ENCODE measurements at places on chromosomes 3 and 15.

- DNase-seq = no peak
Observed at GRCh38 chr3:93989241-93989640, 9.3 kb downstream of the ARL13B start.

DNA sequence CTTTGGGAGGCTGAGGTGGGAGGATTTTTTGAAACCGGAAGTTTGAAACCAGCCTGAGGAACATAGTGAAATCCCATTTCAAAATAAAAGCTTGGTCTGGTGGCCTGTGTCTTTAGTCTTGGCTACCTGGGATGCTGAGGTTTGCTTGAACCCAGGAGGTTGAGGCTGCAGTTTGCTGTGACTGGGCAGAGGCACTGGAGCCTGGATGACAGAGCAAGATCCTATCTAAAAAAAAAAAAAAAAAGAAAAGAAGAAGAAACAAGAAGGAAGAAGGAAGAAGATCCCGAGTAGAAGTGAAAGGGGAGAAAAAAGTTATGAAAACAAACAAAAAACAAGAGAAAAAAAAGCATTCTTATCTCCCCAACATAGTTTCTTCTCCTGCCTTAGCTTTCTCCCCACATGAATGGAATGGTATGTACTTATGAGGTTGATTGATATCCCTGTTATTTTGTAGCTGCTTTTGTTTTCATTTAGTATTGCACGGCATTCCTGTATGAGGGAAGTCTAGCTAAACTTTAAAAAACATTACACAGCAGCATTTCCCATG, 42.4 kb downstream of the TMEM40 start:
- DNase-seq = no peak

- no peak for DNase-seq
Observed at GRCh38 chr3:129023909-129024308, 22.8 kb downstream of the EFCC1 start.

- DNase-seq = no peak
Observed at GRCh38 chr3:109081746-109082510, 36.0 kb downstream of the MORC1 start.

DNA sequence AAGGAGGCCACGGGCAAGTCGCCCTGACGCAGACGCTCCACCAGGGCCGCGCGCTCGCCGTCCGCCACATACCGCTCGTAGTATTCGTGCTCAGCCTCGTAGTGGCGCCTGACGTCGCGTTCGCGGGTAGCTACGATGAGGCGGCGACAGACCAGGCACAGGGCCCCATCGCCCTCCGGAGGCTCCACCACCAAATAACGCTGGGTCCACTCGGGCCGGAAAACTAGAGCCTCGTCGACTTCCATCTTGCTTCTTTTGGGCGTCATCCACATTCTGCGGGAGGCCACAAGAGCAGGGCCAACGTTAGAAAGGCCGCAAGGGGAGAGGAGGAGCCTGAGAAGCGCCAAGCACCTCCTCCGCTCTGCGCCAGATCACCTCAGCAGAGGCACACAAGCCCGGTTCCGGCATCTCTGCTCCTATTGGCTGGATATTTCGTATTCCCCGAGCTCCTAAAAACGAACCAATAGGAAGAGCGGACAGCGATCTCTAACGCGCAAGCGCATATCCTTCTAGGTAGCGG, at the start of gene EPM2AIP1:
TSS of gene EPM2AIP1 (minus strand) at position 326 of the 520 bp plus-strand sequence. CDS start at position 272, 54 bp downstream.
- DNase-seq = no peak

GRCh38 chr3:62027241-62027640, 346.1 kb downstream of the FEZF2 start:
- DNase-seq = no peak

DNA sequence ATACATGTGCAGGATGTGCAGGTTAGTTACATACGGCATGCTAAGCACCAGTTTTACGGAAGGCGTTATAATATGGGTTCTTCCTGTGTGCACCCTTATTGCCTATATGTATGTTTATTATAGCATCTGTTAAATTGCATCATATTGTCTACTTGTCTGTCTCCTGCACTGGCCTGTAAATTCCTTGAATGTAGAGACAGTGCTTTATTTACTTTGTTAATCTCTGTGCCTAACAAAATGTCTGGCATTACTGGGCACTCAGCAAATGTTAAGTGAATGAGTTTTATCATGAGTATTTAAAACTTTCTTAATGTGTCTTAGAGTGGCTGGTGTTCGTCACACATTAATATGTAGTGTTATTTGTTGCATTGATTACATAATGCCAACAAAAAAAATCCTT, 23.8 kb downstream of the MGA start:
- no peak for DNase-seq

GRCh38 chr3:175940881-175941280, 1081.7 kb downstream of the NAALADL2 start:
- DNase-seq = no peak

- DNase-seq = no peak
Observed at GRCh38 chr3:18061737-18062656, 319.6 kb upstream of the TBC1D5 start.

DNA sequence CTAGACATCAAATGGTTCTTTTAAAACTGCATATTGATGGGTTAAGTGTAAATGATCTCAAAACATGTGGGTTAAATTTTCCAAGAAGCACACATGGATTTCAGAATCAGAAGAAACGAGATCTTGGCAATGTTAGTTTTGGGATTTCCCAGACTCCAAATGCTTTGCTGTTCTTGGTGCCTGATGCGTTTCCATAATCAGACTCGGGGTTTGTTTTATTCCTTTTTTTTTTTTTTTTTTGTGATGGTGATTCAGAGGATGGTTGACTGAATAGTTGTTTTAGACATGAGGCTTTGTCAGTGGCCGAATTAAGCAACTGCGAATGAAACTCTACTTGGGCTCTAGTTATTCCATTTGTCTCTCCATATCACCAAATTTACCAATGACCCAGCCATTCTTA, 52.2 kb upstream of the FAM98B start:
- DNase-seq = no peak

- DNase-seq = no peak
Observed at GRCh38 chr15:80870366-80870765, 91.2 kb downstream of the CEMIP start.

- no peak for DNase-seq
Observed at GRCh38 chr3:159875116-159875515, 113.5 kb upstream of the IL12A start.

GRCh38 chr3:14439501-14440167, 37.2 kb downstream of the SLC6A6 start:
- no peak for DNase-seq

DNA sequence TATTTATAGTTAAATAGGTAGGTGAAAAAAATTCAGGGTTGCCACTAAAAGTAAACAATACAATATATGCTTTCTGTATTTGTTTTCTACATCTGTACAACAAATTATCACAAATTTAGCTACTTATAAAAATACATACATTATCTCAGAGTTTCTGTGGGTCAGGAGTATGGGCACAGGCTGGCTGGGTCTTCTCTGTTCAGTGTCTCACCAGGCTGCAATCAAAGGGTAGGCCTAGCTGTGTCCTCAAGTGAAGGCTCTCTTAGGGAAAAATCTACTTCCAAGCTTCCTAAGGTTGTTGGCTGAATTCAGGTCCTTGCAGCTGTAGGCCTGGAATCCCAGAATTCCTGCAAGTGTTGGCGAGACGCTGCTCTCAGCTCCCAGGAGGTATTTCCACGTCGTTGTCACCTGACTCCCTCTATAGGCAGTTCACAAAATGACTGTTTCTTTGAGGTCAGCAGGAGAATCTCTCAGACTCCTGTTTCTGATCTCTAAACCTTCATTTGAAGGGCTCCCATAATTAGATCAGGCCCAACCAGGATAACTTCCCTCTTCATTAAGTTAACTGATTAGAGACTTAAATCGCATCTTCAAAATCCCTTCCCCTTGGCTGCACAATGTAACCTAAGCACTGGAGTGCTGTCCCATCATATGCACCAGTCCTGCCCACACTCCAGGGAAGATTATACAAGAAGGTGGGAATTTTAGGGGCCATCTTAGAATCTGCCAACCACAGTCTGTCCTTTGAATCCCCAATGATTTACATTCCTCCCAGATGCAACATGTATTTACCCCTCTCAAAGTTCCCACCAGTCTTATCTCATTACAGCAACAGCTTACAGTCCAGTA, 296.6 kb downstream of the SUCLG2 start:
- DNase-seq = no peak

- DNase-seq = no peak
Observed at GRCh38 chr3:38658841-38659240, 9.4 kb upstream of the SCN5A start.

DNA sequence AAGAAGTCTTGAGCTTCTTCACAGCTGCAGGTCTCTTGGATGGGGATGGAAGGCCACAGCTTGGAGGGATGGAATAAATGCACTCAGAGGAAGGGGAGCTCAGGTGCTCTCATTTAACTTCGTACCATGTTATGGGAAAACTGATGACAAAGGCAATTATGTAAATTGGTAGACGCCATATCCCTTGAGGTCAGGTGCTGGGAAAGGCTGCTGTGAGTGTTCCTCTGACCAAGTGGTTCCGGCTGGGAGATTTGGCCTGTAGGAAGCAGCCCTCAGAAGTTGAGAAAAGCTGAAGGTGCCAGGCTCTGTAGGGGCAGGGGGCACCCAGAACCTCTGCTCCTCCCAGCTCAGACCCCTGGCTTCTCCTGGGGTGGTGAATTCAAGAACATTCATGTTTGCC, 47.1 kb downstream of the FAH start:
- no peak for DNase-seq

DNA sequence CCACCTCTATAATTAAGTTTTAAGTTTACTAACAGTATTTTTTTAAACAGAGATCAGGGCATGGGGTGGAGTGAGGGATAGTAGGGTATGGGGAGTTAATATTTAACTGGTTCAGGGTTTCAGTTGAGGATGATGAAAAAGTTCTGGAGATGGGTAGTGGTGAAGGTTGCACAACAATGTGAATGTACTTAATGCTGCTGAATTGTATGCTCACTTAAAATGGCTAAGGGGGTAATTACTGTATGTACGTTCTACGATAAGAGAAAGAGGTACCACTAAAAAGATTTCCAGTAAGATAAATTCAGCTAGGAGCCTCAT, 101.4 kb downstream of the TNIK start:
- no peak for DNase-seq

- DNase-seq = no peak
Observed at GRCh38 chr3:106245400-106245799, 376.6 kb upstream of the CBLB start.

- DNase-seq = no peak
Observed at GRCh38 chr3:172799246-172799645, 48.7 kb downstream of the ECT2 start.

GRCh38 chr3:128835096-128835495, 44.3 kb upstream of the ACAD9 start:
- no peak for DNase-seq

DNA sequence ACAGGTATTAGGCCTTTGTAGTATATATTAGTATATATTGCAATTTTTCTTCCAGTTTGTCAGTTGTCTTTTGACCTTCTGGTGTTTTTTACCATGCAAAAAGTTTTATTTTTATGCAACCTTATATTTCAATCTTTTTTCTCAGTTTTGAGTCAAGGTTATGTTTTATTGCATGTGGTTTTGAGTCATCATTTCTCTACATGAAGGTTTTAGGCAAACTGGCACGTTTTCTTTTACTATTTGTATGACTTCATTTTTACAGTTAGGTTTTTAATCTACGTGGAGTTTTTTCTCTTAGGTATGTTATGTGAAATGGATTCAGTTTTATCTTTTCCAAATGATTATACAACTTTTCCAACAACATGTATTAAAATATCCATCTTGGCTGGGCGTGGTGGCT, 36.8 kb upstream of the TCAIM start:
- no peak for DNase-seq

- DNase-seq = no peak
Observed at GRCh38 chr3:176431038-176431418, 766.3 kb downstream of the TBL1XR1 start.

GRCh38 chr3:110984456-110985250, 87.0 kb upstream of the NECTIN3 start:
- no peak for DNase-seq

GRCh38 chr3:60025096-60026050, 975.5 kb upstream of the CFAP20DC start:
- DNase-seq = no peak

DNA sequence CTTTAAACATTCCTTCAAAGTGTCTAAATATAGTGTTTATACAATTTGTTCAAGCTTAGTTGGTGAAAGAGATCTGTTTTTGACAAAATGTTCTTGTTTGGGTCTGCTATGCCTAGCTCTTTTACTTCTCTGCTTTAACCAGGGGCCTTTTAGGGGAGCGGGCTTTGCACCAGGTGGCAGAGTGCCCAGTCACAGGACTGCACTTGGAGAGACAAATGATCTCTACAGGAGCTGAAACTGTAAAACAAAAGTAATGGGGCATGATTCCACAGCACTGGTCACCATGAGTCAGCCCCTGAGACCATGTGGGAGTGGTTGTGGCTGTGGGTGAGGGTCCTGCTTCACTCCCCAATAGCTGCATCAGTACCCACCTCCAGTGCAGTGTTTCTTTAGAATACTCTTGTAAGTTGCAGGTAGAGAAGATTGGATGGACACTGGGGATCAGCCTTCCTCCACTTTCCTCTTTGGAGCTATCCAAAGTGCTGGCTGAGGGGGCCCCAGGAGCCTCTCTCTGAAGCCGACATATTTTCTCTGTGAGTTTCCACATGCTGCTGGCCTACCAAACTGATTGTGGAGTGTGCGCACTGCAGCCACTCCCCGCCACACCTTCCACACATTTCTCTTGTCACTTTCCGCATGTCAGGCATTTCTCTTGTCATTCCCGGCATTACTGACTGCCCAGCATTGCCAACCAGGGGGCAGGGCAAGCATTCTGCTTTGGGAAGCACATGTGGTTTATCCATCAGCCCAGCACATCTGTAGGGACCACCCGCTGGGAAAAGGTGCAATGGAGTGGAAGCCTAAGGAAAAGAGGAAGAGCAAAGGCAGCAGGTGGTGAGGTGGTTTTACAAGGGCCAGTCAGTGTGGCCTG, 110.0 kb downstream of the EPHB1 start:
- DNase-seq = peak; percentile 62

DNA sequence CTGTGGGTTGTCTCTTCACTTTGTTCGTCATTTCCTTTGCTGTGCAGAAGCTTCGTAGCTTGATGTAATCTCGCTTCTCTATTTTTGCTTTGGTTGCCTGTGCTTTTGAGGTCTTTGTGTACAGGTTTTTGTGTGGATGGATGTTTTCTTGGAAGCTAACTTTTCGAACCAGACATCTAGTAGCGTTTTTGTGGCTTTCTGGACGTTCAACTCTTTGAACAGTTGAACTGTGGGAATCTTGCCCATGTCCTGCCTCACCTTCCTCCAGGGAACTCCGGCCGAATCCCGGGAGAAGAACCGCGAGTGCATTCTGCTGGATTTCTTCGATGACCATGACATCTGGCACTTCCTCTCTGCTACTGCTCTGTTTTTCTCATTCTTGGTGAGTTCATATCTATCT, 70.6 kb downstream of the USF3 start:
- DNase-seq = no peak

DNA sequence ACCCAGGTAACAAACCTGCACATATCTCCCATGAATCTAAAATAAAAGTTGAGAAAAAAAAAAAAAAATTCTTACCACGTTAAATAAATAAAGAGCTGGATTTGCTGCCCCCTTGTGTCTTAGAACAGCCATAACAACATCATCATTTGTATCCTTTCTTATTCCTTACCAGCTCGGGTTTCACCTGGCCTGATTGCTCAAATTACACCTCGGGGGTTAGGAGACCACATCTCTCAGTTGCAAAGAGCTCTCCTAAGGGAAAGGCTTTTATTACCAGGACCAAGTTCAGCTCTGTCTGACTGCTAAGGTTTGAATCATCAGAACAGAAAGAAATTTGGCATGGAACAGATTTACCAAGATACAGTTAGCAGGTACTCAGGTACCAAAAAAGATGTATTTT, 25.8 kb upstream of the RPL39L start:
- DNase-seq = peak; percentile 12

Data from NCI-H446 treated with DMSO at 0.1 percent for 48 hours (cell line).